ENCODE measurements at places on chromosomes 1 and 21.

DNA sequence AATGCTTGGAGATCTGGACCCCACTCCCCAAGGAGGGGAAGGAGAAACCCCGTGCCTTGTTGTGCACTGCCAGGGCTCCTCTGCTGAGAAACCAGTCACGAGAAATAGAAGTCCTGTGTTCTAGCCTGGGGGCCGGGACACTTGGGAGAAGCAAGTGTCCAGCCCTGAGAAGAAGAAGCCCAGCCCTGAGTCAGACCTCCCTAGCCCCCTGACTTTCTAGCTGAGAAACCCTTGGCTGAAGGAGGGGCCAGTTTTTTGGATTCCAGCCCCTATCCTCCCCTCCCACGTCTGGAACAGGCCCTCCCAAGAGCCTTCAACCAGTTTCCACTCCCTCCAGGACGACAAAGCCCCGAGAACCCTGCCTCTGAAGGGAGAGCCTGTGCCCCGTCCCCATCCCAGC lies 100.5 kb downstream of the NAV1 start:
- DNase-seq: no peak

- DNase-seq: no peak
Measured at GRCh38 chr1:160108888-160109662, 6.5 kb upstream of the ATP1A2 start.

- no peak for DNase-seq
Measured at GRCh38 chr1:231419738-231420298, 2.3 kb downstream of the EGLN1 start.

GRCh38 chr1:13808729-13809131 lies 108.7 kb downstream of the PRDM2 start:
- DNase-seq: no peak
